CD8-positive, alpha-beta memory T cell (primary cell): ENCODE measurements at places on chromosomes 6 and 20.

DNA sequence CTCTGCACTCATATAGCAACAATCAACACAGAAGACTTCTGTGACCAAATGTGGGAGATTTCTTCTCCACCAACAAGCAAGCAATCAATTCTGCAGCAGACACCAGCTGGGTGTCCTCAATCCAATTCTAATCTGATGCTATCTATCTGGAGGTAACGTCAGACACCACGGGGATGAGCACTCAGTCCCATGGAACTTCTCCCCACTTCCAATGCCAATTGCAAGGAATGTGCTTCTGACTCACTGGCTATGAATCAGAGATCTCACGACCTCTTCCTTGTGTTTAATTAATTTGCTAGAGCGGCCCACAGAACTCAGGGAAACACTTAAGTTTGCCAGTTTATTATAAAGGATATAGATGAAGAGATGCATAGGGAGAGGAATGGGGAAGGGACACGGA lies 103.5 kb upstream of the SIRPG start:
- DNase-seq: no peak

DNA sequence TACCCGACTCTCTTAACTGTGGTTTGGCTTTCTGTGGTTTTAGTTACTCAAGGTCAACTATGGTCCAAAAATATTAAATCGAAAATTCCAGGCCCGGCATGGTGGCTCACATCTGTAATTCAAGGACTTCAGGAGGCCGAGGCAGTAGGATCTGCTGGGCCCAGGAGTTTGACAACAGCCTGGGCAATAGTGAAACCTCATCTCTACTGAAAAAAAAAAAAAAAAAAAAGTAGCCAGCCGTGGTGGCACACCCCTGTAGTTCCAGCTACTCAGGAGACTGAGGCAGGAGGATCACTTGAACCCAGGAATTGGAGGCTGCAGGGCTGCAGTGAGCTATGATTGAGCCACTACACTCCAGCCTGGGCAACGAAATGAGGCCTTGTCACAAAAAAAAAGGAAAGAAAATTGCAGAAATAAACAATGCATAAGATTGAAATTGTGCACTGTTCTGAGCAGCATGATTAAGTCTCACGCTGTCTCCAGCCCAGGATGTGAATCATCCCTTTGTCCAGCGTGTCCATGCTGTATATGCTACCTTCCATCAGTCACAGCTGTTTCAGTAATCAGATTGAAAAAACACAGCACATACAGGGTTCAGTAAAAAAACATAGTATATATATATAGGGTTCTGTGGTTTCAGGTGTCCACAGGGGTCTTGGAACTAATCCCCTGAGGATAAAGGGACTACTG lies 40.7 kb downstream of the RGS17 start:
- no peak for DNase-seq

- DNase-seq: no peak
Observed at GRCh38 chr6:111841822-111842221, 31.4 kb downstream of the FYN start.

- no peak for DNase-seq
Observed at GRCh38 chr6:33080127-33081089, 4.6 kb downstream of the HLA-DPB1 start.

DNA sequence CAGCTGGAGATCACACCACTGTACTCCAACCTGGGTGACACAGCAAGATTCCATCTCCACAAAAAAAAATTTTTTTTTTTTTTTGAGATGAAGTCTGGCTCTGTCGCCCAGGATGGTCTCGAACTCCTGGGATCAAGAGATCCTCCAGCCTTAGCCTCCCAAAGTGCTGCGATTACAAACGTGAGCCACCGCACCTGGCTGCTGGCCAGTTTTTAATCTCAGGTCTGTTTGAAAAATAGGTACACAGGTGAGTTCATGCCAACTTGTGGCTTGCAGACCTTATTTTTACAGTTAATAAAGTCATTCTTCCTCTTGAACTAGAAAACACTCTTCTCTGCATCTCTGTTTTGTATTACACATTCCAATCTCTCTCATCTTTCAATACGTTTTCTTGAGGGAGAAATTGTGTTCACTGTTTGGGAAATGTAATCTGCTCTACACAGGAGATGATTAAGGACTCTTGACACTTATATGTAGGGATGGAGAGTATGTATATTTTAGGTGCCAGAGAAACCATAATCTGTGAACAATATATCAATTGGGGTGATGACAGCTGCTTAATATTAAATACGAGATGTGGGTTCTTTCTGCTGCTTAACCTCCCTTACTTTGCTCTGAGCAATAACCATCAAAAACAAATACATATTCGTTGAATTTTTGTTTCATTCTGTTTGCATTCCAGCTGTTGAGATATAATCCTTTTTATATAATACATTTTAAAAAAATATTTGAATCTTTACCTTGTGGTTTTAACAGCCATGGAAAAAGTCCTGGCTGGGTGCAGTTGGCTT lies 17.7 kb upstream of the RIPOR3 start:
- no peak for DNase-seq

DNA sequence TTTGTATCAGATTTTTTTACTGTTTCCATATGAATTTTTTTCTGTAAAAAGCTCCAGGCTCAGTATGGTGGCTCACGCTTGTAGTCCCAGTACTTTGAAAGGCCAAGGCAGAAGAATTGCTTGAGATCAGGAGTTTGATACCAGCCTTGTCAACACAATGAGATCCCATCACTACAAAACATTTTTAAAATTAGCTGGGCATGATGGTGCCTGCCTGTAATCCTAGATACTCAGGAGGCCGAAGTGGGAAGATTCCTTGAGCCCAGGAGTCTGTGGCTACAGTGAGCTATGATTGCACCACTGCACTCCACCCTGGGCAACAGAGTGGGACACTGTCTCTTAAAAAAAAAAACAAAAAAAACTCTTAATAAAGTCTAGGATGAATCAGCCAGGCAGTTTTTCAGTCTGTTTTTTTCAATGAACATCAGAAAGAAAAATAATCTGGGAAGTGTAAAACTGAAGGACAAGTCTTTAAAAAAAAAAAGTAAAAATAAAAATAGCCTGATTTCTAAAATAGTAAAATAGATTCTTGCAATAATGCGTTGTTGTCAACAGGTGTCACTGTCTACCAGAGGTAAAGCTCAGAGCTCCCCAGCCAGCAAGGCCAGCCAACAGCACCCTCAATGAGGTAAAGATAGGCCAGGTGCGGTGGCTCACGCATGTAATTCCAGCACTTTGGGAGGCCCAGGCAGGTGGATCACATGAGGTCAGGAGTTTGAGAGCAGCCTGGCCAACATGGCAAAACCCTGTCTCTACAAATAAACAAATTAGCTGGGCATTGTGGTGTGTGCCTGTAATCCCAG lies 9.3 kb upstream of the ATG5 start:
- DNase-seq: peak; percentile 22

GRCh38 chr20:36241678-36242077 lies 5.4 kb downstream of the AAR2 start:
- no peak for DNase-seq

DNA sequence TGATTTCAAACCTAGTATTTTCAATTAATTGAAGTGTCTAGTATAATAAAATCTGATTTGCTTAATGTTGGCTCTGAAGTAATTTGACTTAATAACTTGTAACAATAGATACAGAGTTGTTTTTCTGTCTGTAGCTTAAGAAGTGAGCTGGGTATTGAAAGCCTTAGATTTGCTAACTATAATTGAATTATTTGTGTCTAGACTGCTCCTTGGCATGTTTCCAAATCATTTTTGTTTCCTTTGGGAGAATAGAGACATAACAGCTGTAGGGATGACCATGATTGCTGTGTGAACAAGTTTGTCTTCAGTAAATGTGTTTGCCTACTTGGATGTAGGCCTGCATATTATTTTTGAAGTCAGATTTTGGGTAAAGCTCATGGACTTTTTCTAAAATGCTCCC lies 115.4 kb downstream of the SCAF8 start:
- DNase-seq: no peak

- DNase-seq: no peak
Observed at GRCh38 chr6:74356391-74356790, 660.4 kb downstream of the CD109 start.

GRCh38 chr6:166987930-166988329 lies 11.3 kb upstream of the CEP43 start:
- no peak for DNase-seq

- DNase-seq: no peak
Observed at GRCh38 chr20:10719740-10720385, 46.1 kb upstream of the JAG1 start.

DNA sequence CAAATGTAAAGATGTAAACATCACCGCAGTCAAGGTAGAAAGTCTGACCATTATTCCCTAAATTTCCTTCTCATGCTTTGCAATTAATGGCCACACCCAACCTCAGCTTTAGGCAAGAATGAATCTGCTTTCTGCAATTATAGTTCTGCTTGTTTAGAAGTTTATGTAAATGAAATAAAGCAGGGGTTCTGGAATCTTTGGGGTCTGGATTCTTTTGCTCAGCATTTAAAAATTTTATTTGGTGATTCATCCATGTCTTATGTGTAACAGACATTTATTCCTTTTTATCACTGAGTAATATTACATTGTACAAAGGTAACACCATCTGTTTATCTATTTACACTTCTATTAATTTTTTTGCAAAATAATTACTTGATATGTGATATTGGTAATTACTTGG lies 613.6 kb downstream of the UTRN start:
- DNase-seq: no peak

DNA sequence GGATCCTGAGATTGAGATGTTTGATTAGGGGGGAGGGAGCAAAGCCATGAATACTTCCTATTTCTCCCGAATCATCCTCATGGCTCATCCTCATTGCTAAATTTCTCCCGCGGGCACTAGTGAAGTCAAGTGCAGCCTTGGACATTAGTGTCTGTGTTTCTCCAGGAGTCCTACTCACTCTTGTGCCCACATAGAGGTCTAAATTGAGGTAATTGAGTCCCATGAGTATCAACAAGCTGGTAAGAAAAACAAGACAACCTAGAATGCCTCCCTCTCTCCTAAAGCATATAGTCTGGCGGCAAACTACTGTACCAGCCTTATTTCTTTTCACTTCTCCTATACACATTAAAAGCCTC lies 420 bp downstream of the CENPQ start:
- DNase-seq: no peak

- no peak for DNase-seq
Observed at GRCh38 chr6:2477666-2478065, 232.3 kb upstream of the GMDS start.

DNA sequence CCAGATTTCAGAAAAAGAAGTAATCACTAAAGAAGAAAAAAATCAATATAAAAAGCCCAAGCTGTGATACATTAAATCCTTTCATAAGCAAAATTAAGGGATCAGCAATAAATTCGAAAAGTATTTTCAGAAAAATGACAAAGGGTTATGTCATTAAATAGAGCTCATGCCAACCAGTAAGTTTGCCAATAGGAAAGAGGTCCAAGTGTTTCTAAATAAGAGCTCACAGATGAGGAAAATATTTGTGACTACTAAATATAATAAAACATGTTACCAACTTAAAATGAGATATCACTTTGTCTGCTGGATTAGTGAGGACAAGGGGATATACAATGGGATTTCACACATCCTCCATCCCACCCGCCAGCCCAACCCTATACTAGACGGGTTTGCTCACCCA lies 140.3 kb upstream of the EYA4 start:
- DNase-seq: no peak

GRCh38 chr20:22815603-22816315 lies 219.4 kb upstream of the SSTR4 start:
- no peak for DNase-seq

GRCh38 chr6:48959251-48960060 lies 503.6 kb downstream of the MMUT start:
- no peak for DNase-seq

- no peak for DNase-seq
Observed at GRCh38 chr6:163066200-163066599, 338.4 kb downstream of the PACRG start.

DNA sequence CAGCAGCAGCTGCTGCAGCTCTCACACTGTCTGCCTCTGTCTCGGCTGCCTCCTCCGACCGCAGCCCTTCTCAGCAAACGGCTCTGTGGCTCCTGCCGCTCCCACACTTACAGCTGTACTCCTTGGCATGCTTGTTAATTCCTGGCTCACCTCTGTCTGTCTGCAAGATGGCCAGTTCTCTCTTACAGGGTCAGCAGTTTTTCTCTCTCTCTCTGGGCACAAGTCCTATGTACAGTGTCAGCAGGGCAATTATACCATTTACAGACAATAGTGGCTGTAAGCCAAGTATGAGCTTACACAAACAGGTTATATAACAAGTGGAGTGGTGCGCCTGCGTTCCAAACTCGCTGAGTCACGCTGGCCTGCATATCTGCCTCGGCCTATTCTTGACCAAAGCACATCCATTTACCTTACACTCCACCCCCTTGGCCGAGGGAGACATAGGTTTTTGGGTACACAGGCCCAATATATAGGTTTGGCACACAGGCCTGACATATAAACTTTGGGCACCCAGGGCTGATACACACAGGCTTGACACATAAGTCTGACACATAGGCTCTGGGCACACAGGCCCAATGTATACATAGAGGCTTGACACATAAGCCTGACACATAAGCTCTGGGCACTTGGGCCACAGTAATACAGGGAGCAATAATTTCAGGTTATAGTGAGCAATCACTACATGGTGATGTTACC lies 4.4 kb downstream of the ZKSCAN3 start:
- DNase-seq: no peak

DNA sequence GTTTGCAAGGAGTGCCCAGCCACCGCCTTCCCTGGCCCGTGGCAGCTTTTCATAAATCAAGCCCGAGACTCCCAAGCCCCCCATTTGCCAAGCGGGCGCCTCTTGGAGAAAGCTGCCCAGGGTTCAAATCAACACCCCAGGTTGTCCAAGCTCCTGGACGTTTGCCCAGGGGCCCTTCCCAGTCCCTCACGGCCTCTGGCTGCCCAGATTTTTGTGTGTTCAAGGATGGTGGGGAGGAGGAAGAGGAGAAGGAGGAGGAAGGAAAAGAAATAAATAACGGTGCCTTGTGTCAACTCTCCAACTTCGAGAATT lies 20.6 kb upstream of the NFATC2 start:
- DNase-seq: no peak

DNA sequence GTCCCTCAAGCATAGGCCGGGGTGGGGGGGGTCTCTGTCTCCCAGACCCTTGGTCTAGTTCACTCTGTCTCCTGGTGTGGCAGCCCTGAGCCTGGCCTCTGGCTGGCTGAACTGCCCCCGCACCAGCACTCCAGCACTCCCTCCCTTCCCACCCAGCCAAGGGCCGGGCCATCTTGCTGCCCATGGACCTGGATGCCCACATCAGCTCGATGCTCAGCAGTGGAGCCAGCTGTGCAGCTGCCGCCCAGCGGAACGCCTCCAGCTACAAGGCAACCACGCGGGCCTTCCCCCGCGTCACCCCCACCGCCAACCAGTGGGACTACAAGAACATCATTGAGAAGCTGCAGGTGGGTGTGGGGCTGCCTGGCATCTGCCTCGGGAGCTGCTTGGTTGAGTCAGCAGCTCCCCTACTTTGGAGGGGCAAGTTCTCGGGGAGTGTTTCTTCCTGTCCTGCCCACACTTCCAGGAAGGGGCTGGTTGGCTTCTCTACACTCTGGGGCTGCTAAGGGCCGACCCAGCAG lies 28.4 kb downstream of the UQCC2 start:
- peak; percentile 25 for DNase-seq

- DNase-seq: no peak
Observed at GRCh38 chr6:42047790-42048405, 2.4 kb upstream of the TAF8 start.

GRCh38 chr20:64049060-64049877 lies at the start of gene SOX18:
SOX18 (minus strand) TSS chr20:64049639; CDS start chr20:64049516, 123 bp downstream.
- no peak for DNase-seq

GRCh38 chr6:16677458-16677857 lies 83.8 kb downstream of the ATXN1 start:
- DNase-seq: no peak
